ENCODE measurements at places on chromosomes 4 and X. TPM values are rescaled to one million over a fixed set of nuclear protein-coding genes. Genes with fewer than 3 reads are reported as not detected.

PORCN gene
- 9.9 TPM for polyA plus RNA-seq

GRCh38 chr4:158949099-158949498, 153.8 kb upstream of the RAPGEF2 start:
- DNase-seq, result no peak

GRCh38 chr4:115720611-115721010, 607.2 kb upstream of the NDST4 start:
- DNase-seq, result no peak

DNA sequence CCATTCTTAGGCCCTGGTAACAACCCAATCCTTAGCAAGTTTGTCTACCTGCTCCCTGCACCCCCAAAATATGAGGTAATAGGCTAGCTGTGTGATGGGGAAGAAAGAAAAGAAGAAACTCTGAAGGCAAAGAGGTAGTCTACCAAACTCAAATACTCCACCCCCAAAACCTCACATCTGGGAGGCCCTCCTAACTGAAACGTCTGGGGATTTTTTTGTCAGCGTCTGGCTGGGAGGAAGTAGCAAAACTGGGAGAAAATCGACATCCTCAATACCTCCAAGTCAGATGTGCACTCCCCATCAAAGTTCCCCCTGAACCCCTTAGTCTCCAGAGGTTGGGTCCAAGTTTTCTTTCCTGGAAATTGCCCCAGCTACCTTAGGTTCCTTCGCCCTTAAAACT, 1.0 kb downstream of the LAMP2 start:
- no peak for DNase-seq

GRCh38 chrX:135737366-135738071, 24.1 kb downstream of the CT45A1 start:
- DNase-seq, result no peak

NWD2 gene
- 0.01 TPM for polyA plus RNA-seq

DNA sequence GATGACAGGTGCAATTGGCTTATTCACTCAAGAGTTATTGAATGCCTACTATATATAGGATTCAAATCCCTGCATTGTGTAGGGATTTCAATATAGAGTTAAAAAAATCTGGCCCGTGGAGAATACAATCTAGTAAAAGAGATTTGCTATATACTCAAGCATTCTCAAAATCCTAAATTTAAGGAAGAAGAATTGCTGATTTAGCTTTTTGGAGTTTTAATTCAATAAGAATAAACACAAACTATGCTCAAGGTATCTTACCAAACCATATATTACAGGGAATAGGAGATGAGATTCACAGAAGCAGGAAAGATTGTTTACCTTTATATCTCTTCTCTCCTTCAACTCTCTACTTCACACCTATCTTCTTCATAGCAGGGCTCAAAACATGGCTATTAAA, 476.8 kb downstream of the PACRGL start:
- DNase-seq, result no peak

DNA sequence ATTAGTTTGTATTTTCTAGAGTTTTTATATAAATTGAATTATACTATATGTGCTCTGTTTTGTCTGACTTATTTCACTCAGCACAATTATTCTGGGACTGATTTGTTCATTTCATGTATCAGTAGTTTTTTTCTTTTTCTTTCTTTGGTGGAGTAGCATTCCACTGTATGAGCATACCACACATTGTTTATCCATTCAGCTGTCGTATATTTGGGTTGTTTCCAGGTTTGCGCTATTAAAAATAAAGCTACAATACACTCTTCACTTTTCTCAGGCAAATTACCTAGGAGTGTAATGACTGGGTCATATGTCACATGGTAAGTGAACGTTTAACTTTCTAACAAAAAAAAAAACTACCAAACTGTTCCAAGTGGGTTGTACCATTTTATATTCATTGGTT, 9.6 kb upstream of the OTUD4 start:
- DNase-seq, result no peak

LRRC66 gene
- 0.28 TPM for polyA plus RNA-seq

DNA sequence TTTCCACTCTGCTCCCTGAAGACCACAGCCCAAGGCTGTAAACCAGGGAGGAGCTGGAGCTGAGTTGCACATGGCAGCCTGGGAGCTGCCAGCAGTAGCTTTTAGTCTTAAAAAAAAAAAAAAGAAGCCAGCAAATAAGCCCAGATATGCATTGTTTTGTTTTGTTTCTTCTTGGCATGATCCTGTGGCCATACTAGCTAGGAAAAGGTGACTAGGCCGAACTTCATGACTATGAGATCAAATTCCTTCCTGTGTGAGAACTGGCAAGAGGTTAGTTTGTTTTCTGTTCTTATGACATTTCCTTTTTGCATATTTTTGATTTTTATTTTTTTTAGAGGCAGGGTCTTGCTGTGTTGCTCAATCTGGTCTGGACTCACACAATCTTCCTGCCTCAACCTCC, 323.3 kb downstream of the DCTD start:
- no peak for DNase-seq

GRCh38 chrX:425056-425455, 38.3 kb upstream of the PPP2R3B start:
- no peak for DNase-seq

DNA sequence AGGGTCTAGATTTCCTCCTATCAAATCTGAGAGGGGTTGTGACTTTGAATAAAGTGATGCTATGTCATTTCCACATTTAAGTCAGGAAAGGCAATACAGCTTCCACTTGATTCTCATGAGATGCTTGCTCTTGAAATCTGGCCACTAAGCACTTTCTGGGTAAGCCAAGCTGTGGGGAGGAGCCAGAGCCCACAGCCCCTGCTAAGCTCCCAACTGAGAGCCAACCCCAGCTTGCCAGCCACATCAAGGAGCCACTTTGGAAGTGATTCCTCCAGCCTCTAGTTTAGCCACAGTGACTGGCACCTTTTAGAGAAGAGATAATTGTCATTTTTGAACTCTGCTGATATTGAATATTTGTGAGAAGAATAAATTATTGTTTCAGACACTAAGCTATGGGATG, 1441.5 kb upstream of the IGFBP7 start:
- no peak for DNase-seq

DNA sequence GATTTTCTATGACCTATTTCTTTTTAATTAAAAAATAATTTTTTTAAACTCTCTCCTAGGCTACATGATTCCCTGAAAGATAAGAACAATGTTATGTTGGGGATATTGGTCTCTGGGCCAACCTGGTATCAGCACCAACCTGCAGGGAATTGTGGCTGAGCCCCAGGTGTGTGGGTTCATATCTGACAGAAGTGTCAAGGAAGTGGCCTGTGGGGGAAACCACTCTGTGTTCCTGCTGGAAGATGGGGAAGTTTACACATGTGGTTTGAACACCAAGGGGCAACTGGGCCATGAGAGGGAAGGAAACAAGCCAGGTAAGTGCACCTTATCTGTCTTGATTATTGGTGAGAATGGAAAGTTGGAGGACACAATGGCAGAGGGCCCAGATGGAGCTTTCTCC, 13.5 kb downstream of the HERC3 start:
- no peak for DNase-seq

FHIP1A gene
- polyA plus RNA-seq, result 5.7 TPM

- no peak for DNase-seq
Observed at GRCh38 chrX:153416781-153417450, 5.6 kb downstream of the ZFP92 start.

UGT2B15 gene
- polyA plus RNA-seq, result 0.53 TPM

DNA sequence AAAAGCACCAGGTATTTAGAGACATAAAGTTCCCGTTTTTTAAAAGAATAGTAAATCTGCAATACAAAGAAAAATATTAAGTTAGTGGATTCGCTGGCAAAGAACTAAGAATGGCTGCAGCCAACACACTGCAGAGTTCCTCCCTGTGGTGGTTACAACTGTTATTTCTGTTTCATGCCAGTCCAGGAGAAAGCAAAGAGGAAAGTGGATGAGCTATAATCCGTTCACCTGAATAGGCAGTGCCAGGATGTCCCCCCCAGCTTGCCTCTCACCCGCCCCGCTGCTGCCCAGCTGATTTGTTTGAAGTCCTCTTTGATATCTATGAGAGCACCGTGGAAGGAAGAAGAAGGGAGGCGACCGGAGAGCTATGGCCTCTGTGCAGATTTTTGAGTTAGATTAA, 63.9 kb downstream of the PTCHD1 start:
- no peak for DNase-seq

GRCh38 chrX:44470816-44471215, 71.8 kb downstream of the FUNDC1 start:
- no peak for DNase-seq

SPACA5 gene
- not detected for polyA plus RNA-seq

RTL5 gene
- 29.1 TPM for polyA plus RNA-seq

GRCh38 chr4:165851256-165851655, 21.8 kb upstream of the TLL1 start:
- DNase-seq, result no peak

GRCh38 chr4:110352670-110353442, 123.1 kb upstream of the ENPEP start:
- DNase-seq, result no peak

DNA sequence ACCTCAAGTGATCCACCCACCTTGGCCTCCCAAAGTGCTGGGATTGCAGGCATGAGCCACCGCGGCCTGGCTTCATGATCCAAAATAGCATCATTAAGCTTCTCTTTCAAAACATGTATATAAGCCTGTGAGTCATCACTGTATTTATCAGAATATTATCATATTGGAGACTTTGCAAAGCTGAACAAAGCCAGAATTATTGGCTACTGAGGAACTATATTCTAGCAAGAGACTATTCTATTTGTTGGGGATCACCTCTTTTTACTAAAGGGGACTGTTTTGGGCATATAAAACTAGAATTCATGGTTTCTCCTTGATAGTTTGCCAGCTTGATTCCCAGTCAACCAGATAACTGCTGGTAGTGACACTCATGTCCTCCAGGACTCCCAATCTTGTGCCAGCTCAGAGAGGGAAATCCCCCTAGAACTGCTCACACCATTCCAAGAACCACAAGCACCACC, 40.1 kb downstream of the TET2 start:
- DNase-seq, result no peak

DNA sequence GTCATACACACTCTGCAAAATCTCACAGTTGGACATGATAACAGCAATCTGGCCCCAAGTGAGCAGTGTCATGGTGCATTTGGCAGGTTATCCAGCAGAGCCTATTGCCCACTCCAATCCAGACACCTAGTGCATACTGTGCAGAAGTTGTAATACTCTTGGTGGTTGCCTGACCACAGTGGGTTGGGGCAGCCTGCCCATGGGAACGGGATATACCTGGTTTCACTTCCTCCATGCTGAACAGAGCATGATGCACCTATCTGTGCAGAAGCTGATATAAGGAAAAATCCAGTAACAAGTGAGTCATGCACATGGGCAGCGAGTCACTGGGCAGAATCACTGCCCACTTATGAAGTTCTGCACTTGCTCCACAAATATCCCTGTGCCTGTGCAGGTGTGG, 105.3 kb upstream of the IGSF1 start:
- no peak for DNase-seq

DNA sequence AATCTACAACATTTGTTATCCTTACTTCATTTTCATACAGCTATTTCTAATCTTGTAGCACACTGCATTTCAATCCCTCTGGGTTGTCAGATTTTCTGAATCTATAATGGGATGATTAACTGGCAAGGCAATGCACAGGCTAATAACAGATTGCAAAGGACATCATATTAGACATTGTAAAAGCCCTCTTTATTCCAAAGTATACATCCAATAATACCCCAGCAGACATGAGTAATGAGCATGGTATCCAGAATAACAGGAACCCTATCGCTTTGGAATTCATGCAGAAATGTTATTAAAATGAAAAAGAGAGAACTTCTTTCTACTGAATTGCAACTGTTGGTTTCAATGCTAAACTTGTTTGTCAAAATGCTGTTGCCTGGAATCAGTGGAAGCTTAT, 122.9 kb downstream of the C4orf33 start:
- DNase-seq, result no peak

DNA sequence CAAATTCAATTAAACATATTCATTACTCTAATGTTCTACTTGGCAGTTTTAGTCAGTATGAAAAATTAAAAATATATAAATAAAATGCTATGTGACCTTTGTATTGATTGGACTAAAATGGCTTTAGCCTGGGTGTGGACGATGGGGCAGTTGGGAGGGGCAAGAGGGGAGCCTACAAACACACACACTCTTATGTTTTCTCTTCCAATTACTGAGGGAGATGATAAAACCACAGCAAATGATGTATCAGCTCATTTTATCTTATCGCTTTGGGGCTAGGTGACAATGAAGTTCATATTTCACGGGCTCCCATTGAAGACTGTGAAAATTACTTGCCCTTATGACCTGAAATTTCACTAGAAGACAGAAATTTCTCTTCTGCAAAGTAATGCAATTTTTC, 84.3 kb upstream of the MAB21L2 start:
- DNase-seq, result no peak

- DNase-seq, result no peak
Observed at GRCh38 chrX:32937043-32937442, 274.3 kb downstream of the DMD start.
